ENCODE measurements at places on chromosomes 6 and 20.

DNA sequence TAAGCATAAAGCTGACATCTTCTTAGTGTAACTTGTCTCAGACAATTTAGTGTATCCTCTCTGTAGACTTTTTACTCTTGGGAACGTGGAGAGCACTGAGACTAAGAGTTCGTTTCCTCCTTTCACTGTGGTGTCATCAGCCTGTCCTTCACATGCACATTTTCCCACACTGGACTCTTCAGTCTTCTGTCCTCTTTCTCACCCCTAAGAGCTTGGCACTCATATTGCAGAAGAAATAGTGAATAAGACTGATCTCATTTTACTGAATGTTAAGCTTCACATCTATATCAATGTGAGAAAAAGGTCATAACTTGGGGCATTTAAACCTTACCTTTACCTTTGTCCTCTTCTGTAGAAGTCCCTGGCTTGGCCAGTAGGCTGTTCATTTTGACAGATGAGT lies 25.6 kb downstream of the FUCA2 start:
- DNase-seq: no peak

DNA sequence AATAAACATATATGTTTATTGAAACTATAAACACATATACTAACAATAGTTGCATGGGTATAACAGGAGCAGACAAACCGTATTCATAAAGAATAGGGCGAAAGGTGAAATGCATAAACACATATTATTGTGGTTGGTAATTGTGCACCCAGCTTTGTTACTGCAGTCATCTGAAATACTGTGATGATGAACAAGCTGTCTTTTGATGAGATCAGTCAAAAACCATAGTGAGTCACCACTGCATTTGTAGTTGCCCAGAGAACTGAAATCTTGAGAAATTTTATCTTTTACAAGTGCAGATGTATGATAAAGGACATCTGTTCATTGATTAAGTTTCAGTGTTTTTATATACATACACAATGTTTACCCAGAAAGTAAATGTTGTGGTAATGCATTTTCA lies 133.7 kb downstream of the MYO6 start:
- no peak for DNase-seq

- no peak for DNase-seq
Measured at GRCh38 chr6:22300273-22300998, 3.6 kb upstream of the PRL start.

DNA sequence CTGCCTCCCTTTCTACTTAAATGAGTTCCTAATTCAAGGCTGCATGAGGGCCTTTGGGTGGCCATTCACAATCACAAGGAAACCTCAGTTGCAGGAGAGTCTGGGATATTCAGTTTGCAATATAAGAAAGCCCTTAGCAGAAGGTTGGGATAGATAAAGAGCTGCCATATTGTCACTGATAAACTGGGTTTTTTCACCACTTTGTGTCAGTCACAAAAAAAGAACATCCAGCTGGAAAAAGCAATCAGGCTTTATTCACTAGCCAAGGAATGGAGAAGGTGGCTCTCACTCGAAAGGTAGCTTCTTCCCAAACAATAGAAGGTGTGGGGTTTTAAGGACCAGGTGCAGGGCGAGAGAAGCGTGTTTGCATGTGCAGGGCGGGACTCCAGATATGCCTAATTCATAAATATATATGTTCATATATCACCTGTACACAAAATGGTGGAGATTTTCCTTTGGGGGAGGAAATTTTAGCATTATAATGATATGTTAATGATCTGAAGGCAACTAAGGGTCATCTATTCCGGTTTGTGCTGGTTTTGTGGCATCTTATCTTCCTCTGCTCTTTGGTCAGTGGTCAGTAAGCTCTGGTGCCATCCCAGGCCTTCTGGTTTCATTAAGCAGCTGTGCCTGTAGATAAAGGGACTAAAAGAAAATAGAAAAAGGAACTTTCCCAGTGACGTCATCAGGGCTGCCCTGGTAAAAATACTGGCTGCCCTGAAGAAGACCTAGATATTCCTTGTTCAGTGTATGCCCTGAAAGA lies 97.1 kb upstream of the IYD start:
- no peak for DNase-seq

DNA sequence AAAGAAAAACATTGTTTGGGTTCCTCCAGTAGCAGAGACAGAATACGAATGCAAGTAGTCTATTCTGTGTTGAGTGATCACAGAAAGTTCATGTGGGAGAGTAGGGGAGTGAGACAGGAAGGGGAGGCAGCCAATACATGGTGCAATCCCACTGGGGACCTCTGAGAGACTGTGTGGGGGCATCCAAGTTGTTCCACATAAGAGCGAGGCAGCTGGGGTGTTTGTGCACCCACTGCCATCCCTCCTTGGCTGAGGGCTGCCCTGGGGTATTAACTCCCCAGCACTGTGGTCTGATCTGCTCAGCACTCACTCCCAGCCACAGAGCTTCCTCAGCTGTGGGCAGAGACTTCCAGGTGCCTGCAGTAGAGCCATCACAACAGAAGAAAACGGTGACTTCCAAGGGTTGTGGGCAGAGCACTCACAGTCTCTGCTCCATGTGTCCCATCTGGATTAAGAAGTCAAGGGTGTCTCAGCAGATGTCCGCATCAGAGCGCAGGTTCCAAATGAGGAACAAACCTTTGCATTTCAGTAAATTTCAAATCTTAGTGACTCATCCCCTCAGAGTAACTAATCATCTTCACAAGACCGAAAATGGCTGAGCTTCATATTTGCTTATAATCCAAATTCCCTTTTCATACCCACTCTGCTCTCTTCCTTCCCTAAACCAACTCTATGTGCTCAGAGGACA lies 101.9 kb upstream of the NAA20 start:
- no peak for DNase-seq

GRCh38 chr6:157224951-157225574 lies 98.3 kb downstream of the TMEM242 start:
- DNase-seq: no peak

DNA sequence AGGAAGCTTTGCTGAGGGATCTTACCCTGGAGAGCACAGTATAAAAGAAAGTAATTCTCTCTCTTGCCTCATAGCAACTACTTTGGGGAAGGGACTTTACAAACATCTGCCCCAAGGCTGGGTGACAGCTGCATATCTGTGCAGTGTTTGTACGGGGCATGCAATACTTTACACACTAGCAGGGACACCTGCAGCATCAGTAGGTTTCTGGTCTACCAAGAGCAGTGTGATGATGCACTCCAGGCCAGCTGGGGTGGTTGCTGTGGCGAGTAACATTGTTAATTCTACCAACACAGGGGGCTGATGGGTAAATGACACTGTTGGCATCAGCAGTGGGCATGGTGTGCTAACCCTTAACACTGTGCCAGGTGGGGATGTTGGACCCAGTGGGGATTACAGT lies 48.0 kb downstream of the ADTRP start:
- no peak for DNase-seq

DNA sequence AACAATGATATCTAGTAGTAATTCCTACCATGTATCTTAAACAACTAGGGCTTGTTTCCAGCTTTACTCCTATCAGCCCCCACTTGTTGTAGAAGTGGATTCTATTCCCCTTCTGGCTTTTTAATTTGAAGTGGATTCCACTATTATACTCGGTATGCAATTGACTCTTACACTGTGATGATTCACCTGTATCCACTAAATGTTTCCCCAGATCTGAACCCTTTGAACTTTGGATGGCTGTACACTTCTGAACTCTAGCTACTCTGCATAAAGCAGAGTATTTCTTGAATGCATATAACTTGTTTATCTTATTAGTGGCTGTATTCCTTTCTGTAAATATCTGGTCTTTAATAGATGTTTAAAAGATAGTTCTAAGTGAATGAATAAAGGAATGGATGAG lies 538.4 kb upstream of the NRSN1 start:
- no peak for DNase-seq

GRCh38 chr6:114783083-114783482 lies 440.3 kb upstream of the HS3ST5 start:
- DNase-seq: no peak

- DNase-seq: no peak
Measured at GRCh38 chr6:128413291-128413690, 107.1 kb downstream of the PTPRK start.

DNA sequence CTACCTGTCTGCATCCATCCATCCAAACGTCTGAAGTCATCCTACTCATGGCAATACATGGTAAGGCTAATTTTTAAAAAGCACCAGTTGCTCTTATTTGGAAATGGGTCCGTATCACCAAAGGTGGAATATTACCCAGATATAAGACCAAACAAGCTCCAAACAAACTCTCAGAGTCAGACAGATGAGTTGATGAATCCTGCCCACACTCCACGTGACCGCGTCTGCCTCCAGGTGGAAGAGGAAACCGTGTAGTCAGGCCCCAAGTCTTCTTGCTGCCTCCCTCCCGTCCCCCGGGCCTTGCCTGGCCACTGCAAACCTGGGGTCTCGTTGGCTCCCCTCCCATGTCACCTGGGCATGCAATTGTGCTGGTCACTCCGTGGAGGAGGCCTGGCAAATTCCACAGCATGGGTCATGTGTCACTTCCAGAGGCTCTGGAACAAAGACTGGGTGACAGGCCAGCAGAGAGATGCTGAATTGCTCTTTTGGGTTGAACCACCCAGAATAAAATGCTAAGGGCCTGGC lies 31.8 kb downstream of the CTCFL start:
- no peak for DNase-seq

DNA sequence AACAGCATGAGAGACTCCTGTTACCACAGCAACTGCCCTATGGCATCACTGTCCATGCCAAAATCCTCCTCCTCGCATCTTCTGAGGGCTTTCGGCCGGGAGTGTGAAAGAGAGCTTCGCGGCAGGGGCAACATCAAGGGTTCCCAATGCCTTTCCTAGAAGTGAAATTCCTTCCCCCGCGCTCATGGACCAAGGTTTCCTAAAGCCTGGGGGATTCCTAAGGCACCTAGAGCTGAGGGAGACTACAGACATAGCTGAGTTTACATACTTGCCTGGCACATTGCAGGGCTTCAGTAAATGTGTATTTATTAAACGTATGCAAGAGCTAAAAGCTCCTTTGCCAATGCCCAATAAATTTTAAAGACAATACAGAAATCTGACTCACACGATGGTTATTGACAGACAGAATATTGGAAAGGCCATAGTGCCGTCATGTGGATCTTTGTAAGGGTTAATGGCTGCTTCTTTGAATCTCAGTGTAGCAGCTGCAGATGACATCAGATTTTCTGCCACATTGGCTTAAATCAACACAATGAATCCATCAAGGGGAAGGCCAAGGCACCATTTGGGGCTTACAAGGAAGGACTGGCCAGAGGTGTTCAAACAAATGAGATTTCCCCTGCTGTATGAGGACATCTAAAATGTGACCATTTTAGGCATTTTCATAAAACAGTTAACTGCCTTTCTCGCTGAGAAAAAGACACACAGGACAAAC lies 281.2 kb upstream of the JARID2 start:
- DNase-seq: no peak

DNA sequence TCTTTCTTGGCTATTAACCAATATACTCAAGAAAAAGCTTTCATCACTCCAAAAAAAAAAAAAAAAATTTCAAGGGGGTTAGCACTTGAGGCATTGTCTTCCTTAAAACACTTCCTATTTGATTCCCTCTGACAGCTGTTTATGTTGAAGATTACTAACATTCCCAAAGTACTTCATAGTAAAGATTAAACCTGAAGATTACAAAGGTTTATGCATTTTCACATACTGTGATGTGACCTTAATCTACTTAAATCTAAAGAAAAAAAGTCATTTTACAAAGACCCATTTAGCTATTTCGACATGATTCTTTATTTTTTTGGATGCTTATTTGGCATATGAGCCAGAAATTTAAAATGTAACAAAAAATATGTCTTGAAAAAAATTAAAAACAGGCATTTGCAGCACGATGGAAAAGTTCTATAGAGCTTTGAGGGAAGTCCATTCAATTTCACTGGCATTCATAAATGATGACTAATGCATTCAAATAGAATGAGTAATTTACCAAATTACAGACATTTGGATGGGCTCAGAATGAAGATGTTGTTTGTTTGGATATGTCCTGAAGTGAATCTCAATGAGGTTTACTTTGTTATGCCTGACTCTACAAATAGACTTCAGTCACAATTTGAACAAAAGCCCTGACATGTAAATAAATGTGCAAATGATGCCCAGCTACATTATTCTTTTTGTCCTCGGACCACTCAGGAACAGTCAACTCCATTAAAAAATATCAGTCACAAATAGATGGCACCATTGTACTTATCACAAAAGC lies 674.6 kb upstream of the MARCKS start:
- no peak for DNase-seq

DNA sequence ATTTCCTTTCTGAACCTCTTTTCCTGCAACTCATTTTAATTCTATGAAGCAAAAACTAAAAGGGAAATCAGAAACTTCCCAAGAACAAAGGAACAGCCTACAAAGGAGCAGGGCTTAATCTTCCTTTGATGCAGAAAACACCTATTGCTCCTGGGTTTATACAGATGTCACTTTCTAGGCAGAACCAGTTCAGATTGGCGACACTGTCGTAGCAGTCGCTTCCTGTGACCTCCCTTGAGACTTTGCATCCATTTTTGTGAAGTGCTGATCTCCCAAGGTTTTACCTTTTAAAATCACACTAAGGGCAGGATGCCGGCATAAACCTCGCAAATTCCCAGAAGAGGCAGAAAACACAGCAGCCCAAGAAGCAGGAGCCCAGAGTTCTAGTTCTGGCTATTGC lies 40.1 kb downstream of the JAG1 start:
- no peak for DNase-seq

- DNase-seq: no peak
Measured at GRCh38 chr6:155383913-155384312, 69.6 kb upstream of the TFB1M start.

DNA sequence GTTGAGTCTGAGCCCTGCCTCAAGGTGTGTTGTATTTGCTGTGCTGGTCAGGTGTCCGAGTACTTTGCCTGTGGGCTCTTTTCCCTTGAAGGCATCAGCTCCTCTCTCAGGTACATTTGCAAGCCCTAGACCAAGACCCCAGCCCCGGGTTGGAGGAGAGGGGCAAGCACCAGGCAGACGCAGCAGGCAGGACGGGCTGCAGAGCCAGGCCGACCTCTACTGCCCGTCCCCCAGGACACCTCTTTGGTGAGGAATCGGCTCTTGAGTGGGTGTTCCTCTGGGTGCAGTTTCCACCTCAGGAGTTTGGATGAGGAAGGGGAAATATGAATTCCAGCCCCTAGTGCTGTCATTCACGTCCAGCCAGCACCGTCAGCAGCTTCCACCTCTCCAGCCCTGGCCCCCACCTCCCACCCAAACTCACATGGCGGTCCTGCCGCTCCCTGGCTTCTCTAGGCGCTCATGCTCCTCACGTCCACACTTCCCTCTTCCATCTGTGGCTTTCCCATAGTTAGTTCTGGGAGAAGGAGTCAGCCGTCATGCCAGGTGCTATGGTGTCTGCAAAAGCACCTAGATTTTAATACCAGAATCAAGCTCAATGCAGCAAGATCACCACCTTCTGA lies 183.9 kb downstream of the DLL1 start:
- DNase-seq: no peak

GRCh38 chr6:105894556-105894955 lies 191.6 kb upstream of the PRDM1 start:
- no peak for DNase-seq

GRCh38 chr6:113894712-113895674 lies 37.8 kb downstream of the MARCKS start:
- no peak for DNase-seq

- no peak for DNase-seq
Measured at GRCh38 chr20:64101731-64102621, 5.4 kb downstream of the NPBWR2 start.

All from GOT3 (cell line).